Globus pallidus (tissue), 1 donor: ENCODE measurements at places on chromosomes 7 and 10.

DNA sequence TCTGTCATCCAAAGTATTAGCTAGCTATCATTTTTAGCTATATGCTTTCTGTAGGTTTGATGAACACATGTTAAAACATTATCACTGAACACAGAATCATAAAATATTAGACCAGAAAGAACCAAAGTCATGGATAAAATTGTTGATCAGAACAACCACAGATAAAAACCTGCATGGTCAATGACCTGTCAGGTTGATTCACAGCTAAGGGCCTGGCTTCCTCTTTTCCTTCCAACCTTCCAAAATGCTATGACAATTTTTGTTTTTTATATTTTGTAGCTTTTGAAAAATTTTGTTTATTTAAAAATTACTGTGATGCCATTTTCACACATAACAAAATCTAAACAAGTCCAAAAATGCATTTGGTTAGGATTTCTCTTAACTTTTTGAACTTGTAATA lies 444.4 kb upstream of the CHRM2 start:
- DNase-seq, result no peak

- DNase-seq, result no peak
Measured at GRCh38 chr10:81886939-81887338, 11.9 kb downstream of the NRG3 start.

DNA sequence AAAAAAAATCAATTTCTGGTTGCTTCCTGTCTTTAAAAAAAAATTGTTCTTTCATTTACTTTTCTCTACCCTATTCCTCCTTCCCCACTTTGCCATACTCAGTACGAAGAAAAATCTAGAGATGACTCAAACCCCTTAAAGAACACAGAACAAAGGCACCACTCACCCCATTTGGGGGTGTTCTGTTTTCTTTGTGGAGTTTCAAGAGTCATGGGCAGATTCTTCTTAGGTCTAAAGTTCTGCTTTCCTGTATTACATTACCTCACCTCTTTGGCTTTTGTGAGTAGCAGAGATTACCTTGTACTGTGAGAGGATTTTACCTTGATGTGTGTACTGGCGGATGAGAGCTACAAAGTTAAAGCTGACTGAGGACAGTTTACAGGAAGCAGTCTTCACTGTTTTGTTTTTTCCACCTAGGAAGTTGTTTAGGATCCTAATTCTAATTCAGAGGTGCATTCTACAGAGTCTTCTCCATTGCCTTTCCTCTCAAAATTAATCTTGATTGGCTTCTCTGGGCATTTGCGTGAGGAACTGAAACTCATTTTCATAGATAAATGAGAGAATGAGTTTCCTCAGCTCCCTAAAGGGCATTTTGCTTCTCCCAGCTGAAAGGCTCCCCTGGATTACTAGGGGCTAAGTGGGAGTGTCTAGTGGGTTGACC lies 20.7 kb downstream of the AVL9 start:
- DNase-seq, result no peak

GRCh38 chr10:96645191-96645721 lies 58.4 kb upstream of the TM9SF3 start:
- peak; percentile 46 for DNase-seq

- no peak for DNase-seq
Measured at GRCh38 chr10:11338160-11338844, 273.1 kb downstream of the USP6NL start.

DNA sequence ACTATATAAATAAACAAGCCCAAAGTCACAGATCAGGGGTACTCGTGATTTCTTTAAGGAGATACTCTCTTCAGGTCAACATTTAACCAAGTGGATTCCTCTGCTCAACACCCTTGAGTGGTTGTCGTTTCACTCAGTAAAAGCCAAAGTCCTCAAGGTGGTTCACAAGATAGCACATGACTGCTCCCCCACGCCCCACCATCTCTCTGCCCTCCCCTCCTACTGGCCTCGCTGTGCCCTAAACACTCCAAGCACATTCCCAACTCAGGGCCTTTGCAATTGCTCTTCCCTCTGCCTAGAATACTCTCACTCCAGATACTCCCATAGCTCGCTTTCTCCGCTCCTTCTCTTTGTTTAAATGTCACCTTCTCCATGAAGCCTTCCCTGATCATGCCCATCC lies 72.1 kb upstream of the FHIP2A start:
- DNase-seq, result no peak

- no peak for DNase-seq
Measured at GRCh38 chr7:3266240-3266639, 34.8 kb upstream of the SDK1 start.

DNA sequence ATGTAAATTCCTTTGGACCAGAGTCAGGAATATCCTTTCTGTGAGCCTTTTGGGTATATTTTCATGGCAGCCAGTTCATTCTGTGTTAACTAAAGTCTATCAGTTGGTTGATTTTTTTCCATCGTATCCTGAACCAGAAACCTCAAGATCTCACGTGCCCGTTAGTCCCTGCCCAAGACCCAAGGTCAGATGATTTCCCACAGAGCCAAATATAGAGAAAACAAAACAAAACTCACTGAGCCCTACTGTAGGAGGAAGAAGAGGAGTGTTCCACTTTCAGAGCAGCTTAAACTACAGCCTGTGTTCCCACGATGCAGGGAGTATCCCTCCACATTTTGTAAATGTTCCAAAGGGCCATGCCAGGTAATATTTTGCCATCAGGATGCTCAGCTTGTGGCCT lies 96.0 kb upstream of the ADO start:
- peak; percentile 20 for DNase-seq

DNA sequence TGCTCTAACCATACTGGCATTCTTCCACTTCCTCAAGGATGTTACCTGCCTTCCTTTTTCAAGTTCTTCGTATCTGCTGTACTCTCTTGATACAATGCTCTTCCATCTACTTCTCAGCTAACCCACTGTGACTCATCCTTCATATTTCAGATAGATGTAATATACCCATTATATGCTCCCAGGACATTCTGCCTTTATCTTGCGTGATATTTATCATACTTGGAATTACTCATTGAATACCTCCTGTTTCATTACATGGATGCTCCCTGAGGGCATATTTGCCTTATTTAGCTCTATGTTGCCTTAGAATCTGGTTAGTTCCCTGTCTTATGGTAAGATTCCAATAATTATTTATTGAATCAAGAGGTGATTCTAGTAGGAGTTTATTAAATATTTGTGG lies 706.4 kb downstream of the SORCS3 start:
- no peak for DNase-seq

DNA sequence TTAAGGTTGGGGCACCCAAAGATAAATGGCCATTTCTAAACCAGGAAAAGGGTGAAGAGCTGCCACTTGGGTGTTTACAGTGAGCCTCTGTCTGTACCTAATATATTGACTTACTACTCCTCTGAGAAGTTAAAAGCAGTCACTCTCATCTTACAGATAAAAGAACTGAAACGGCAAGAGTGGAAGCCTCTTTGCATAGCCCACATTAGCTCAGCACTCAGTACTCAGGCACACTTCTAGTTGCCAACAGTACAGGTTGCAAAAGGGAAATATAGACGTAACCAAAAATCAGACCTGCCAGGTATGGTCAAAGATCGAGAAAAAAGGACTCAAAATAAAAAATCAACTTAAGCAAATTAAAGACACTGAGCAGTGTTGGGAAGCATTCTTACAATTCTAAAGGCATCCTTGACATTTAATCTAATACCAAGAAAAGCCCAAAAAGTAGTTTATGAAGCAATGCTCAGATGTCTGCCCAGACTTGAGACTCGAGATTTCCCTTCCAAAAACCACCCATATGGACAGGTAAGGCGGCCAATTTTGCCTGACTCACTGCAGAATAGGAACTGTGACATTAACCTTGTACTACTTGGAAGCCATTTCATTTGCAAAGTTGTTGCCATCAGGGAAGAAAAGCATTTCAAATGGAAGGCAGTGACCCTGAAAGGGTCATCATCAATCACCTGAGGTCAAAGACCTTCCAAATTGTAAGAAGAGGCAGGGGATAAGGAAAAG lies 139.3 kb downstream of the SLC25A13 start:
- DNase-seq, result no peak

GRCh38 chr7:57505176-57505575 lies 55.2 kb downstream of the ZNF716 start:
- DNase-seq, result no peak

DNA sequence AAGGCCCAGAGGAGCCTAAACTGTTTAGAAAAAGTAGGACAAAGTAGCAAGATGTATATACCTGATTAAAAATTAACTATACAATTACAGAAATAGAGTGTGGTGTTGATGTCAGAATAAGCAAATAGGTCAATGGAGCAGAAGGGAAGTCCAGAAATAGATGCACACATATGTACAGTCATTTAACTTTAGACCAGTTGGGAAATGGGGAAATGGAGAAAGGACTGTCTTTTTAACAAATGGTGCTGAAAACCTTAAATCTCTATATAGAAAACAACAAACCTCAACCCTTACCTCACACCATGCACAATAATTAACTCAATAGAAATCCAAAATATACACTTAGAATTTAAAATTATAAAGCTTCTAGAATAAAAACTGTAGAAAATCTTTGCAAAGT lies 72.2 kb downstream of the CH25H start:
- DNase-seq, result peak; percentile 27

- DNase-seq, result no peak
Measured at GRCh38 chr7:115078851-115079250, 157.0 kb downstream of the MDFIC start.

- no peak for DNase-seq
Measured at GRCh38 chr7:128687131-128687530, 15.0 kb downstream of the GARIN1A start.

- DNase-seq, result no peak
Measured at GRCh38 chr7:72037516-72037915, 374.6 kb downstream of the CALN1 start.

DNA sequence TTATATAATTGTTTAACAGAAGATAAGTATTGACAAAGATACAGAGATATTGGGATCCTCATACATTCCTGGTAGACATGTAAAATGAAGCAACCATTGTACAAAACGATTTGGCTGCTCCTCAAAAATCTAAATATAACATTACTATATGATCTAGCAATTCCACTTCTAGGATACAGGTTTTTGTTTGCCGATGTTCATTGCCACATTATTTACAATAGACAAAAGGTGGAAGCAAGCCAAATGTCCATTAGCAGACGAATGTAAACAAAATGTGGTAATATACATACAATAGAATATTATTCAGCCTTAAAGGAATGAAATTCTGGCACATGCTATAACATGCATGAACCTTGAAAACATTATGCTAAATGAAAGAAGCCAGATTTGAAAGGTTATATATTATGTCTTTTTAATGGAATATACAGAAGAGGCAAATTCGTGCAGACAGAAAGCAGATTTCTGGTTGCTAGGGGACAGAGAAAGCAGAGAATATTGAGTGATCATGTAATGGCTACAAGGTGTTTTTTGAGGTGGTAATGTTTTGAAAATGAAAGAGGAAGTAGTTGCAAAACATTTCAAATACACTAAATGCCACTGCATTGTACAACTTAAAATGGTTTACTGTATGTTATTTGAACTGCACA lies 44.9 kb downstream of the POLR1F start:
- DNase-seq, result no peak

GRCh38 chr7:17463511-17464085 lies 165.1 kb downstream of the AHR start:
- DNase-seq, result no peak
